ENCODE measurements at places on chromosomes 3 and 15.

DNA sequence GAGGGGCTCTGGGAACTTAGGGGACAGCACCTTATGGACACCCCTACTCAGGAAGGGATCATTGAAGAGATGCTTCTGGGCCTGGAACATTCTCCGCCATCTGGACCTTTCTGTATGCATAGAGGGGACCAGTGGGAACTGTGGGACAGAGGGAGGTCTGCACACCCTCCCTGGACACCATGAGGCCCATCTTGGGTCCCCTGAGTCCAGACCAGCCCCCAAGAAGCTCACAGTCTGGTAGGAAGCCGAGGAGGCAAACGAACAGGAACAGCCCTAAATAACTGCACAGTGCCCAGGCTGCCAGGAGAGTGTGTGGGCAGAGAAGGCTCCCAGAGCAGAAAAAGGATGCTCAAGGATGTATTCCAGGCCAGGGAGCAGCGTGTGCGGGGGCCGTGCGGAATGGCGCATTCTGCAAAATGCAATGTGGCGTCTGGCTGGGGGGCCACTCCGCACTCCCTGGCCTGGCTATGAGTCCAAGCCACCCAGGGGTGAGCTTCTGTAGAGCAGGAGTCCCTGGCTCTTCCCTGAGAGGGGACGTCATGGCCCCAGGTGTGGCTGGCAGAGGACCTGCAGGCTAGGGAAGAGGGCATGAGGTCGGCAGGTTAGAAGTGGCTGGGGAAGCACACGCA lies 24.5 kb upstream of the KLF13 start:
- DNase-seq = no peak

GRCh38 chr15:52421029-52421428 lies 107.7 kb downstream of the MYO5A start:
- no peak for DNase-seq

DNA sequence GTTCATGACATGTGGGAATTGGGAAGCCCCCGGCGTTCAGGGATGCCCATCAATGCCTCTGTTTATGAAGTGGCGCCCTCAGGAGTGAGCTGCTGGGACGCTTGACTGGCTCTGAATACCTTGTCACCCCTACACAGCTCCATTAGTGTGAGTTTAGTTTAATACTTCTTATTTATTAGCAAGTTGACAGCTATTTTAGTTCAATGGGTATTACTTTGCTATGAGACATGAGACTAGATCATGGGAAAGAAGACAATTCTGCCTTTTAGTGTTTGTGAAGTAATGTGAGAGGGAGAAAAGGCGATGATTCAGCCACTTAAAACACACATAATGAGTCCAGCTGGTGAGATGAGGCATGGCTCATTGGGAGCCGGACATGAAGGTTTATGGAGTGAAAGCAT lies 678.5 kb downstream of the NR2F2 start:
- DNase-seq = no peak

GRCh38 chr3:182837855-182838454 lies 44.7 kb downstream of the ATP11B start:
- no peak for DNase-seq

GRCh38 chr3:183912895-183913579 lies 28.4 kb upstream of the PARL start:
- DNase-seq = no peak

GRCh38 chr15:67303490-67304363 lies 49.1 kb downstream of the IQCH start:
- no peak for DNase-seq

GRCh38 chr3:23288286-23288685 lies 85.2 kb downstream of the UBE2E2 start:
- no peak for DNase-seq

GRCh38 chr15:93432474-93432873 lies 343.5 kb upstream of the RGMA start:
- DNase-seq = no peak

DNA sequence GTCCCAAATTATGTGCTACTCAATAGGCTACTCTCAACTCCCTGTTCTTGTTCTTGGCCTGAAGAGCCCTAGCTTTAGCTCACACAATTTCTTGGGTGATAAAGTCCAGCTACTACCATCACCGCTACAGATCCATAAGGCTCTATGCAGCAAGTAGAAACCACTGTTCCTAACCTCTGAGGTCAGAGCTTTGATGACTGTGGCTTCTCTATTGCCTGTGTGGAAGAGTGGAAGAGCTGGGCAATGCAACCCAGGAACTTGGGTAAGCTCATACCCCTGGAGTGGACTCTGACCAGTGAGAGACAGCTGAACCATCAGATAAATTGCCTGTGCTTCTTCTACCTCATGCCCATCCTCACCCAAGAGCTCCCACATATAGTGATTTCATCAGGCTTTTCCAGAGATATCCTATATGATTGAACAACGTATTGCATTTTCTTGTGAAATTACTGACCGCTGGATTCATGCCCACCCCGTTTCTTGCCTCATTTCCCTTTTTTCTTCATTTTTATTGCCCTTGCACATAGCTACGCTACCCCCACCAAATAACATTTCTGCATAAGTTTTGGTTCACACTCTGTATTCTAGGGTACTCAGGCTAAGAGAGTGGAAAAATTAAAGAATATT lies 172.3 kb upstream of the MBNL1 start:
- no peak for DNase-seq

DNA sequence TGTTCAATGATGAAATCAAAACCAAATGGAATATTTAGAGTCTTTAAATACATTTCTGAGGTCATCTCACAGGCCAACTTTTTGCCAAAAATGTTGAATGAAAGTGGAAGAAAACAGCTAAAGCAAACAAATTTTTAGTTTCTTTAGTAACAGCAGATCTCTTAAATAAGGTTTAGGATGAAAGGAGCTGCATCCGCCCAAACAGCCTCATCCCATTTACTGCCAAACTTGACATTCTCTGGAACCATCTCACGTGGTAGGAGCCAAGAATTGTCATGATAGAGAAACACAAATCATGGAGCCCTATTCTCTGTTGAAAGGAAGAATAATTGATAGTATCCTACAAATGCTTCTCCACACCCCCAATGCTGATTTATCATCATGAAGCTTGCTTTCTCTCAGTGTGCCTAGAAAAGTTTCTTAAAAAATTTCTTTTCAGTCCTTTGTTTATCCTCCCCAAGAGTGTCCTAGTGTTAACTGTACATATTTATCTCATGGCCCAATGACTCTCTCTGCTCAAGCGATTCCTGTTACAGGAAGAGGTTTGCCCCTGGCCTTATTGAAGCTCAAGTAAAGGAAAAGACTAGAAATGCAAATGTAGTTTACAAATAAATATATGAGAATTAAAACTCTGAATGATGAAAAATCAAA lies 23.4 kb downstream of the SLC9A9 start:
- DNase-seq = no peak

DNA sequence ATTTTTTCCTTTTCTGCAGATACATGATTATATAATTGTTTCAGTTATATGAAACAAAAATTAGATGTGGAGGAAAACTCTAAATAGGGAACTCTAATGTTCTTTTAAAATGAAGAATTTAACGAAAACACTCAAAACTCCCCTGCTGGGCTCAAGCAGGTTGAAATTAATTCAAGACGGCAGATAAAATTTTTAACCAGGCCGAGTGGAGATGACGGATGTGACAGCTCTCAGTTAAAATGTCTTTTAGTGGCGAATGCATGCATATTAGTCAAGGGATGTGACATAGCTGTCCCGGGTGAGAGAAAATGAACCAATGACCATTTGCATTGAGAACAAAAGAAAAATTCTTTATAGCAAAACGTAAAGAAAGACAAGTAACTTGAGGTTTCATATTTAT lies 110.1 kb downstream of the ROBO2 start:
- DNase-seq = no peak

- DNase-seq = no peak
Measured at GRCh38 chr3:107643038-107643883, 120.5 kb downstream of the BBX start.

Measured in neural crest cell (in vitro differentiated cells).